ENCODE measurements at places on chromosomes 6 and 20.
A peak's percentile ranks its signal among the peaks of the same experiment; 100 is the strongest.

GRCh38 chr6:144310765-144311164, 25.6 kb downstream of the UTRN start:
- DNase-seq = no peak

- no peak for DNase-seq
Measured at GRCh38 chr6:124888581-124889371, 73.5 kb upstream of the RNF217 start.

DNA sequence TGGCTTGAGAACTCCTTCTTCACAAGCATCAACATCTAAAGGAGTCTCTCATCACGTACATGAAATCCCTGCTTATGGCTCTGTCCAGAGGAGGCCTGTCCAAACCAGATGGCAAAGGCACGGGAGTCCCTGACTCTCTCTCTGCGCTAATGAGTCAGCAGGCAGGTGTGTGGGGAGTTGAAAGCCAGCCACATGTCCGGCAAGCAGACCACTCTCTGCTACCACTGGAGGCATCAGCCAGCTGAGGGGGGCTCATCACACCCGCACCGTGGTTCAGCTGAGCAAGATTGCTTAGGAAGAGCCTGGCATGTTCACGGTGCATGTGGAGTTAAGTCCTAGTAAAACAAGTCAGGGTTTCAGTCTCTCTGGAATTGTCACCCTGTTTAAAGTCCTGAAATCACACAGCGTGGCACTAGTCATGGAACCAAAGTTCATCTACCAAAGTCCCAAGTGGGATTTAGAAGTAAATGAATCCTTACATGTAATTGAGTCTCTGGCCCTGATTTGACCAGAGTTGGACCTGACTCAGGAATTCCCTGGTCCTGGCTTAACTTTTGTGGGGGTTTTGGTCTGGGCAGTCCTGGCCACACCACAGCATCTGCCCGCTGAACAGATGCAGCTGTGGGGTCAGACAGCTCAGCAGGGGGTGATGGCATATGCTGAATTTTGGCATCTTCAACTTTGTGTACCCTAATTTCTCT, 155.2 kb upstream of the RIN2 start:
- DNase-seq = no peak

DNA sequence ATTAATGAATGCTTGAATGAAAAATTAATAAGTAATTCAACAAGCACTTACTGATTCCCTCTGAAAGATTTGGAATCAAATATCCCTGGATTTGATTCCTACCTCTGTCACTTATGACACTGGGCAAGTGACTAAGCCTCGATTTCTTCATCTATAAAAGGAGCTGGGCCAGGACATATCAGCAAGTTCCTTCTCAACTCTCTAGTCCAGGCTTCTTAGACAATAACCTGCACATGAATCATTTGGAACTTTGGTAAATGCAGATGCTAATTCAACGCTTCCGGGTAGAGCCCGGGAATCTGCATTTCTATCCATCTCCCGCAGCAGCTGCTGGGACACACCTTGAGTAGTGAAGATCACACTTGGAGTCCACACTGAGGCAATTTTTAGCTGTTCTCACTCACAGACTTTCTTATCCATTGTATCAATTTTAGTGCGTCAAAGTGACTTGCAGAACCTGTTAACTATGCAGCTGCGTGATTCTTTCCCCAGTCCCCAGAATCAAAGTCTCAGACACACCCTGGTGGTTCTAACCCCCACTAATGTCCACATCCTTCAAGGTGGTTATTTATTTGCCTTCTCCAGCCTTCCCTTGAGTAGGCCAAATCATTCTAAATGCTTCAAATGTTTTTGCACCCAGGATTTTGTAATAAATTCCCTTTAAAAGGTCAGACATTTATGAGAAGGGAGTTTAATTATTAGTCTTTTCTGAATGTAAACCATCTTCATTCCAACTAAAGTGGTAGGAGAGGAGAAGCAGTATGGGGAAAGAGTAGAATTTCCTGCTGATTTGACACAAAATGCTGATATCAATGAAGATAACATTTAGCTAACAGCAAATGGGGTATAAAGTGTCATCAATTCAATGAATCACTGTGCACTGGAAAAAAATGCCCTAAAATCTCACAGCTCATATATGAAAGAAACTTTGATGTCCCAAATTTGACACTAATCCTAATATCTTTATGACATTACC, 26.0 kb upstream of the CCND3 start:
- peak; percentile 11 for DNase-seq

GRCh38 chr20:53269380-53269779, 297.2 kb downstream of the TSHZ2 start:
- DNase-seq = no peak

- no peak for DNase-seq
Measured at GRCh38 chr6:168624948-168625347, 184.0 kb downstream of the SMOC2 start.

- no peak for DNase-seq
Measured at GRCh38 chr6:24385536-24386269, 17.0 kb upstream of the MRS2 start.

- no peak for DNase-seq
Measured at GRCh38 chr6:56516003-56516402, 126.7 kb downstream of the DST start.

- no peak for DNase-seq
Measured at GRCh38 chr20:7879883-7880282, 60.4 kb downstream of the HAO1 start.

DNA sequence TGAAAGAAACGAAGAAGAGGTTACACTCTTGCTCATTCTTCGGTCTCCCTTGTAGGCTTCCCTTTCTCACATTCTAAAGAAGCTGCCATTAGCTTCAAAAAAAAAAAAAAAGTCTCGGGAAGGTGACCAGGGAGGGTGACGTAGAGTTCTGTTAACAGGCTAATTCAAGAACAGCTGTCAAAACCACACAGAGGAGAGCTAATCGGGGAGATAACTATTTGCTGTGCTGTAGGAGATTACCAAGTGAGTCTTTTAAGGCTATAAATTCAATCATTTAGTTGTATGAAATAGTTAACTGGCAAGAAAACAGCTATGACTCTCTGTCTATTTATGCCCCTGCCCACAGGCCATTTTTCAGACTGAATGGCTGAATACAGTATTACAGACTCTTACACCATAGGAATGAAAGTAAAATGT, 256.8 kb downstream of the SYNE1 start:
- no peak for DNase-seq

DNA sequence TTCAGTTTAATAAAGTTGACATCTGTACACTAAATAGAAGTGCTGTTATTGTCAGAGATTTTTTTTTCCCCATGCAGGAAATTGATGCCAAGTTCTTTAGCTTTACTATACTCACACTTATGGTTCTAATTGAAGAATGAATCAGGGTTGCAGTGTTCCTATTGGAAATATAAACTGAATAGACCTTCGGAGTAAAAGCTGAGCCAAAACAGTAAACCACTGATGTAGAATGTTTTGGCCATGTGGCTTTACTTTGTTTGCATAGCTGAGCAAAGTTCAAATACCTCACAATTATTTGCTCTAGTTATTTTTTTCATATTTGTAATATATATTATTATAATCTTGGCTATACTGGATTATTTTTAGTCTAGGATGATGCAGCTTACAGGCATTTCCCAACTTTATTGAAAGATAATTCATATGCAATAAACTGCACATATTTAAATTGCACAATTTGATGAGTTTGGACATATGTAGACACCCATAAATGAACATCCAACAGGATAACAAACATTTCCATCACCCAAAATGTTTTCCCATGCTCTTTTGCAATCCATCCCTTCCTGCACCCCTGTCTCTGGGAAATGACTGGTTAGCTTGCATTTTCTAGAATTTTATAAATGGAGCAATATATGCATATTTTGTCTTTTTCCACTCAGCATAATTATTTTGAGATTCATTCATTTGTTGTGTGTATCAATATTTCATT, 105.8 kb upstream of the NOX3 start:
- DNase-seq = no peak

- peak; percentile 5 for DNase-seq
Measured at GRCh38 chr6:128580224-128581110, 60.1 kb upstream of the PTPRK start.

- DNase-seq = peak; percentile 88
Measured at GRCh38 chr6:85354761-85355618, 94.9 kb upstream of the NT5E start.

- DNase-seq = no peak
Measured at GRCh38 chr6:126086560-126086959, 100.2 kb downstream of the TRMT11 start.

DNA sequence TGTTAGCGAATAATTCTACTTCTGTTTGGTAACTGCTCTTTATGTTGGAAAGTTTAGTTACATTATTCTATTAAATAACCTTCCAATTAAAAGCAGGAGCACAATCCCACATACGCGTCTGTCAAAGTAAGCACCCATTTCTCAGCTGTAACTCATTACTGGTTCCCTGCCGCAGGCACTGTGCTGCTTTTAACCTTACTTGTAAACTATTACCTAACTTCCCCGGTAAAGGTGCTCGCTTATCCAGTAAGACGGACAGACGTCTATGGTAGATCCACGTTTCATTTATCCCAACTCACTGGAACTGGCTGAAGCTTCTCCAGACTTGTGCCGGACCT, 529 bp upstream of the ENPP4 start:
- no peak for DNase-seq

DNA sequence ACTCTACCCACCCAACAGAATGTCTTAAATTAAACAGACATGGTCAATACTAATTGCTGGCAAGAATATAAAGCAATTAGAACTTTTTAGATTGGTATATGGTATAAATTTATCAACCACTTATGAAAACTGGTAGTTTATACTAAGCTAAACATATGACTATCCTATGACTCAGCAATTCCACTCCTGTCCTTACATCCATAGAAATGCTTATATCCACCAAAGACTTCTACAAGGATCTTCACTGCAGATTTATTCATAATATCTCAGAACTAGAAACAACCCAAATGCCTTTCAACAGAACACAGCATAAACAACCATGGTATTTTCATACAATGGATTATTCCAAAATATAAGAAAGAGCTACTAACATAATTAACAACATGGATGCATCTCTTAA, 4.6 kb downstream of the ZNF184 start:
- no peak for DNase-seq

DNA sequence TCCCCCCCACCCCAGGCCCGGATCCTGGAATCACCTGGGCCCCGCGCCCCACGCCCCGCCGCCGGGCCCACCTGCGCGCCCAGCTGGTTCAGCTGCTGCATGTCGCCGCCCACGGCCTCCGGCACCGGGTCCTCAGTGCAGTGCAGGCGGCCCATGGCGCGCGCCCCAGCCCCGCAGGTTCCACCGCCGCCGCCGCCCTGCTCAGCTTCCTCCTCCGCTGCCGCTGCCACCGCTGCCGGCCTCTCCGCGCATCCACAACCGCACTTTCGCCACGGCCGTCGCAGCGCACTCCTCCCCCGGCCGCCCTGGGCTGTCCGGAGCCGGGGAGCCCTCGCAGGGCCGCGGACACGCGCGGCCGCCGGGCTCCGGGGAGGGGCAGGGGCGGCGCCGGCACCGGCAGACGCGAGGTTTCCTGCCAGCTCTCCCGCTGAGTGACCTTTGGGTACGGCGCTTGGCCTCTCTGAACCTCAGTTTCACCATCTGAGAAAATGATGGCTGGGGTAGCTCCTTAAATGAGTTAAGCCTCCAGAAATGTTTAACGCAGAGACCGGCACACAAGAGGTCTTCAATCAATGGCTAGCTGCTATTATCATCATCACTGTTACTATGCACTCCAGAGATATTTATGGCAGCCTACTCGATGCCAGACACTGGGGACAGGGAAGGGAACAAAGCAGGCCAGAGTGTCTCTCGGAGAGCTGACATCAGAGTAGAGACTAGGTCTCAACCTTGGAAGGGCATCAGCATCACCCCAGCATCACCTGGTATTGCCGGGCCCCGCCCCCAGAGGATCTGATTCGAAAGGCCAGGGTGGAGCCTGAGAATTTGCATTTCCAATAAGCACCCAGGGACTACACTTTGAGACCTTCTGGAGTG, at the start of gene COMMD7:
Gene COMMD7 (minus strand): TSS at position 231 of the 876 bp plus-strand sequence. CDS start 76 bp downstream, at position 155.
- DNase-seq = peak; percentile 59

GRCh38 chr6:44237021-44237812, 9.7 kb upstream of the HSP90AB1 start:
- DNase-seq = peak; percentile 74

Measured in ELF-1 (cell line).